Stimulated activated CD8-positive, alpha-beta memory T cell treated with anti-CD3 and anti-CD28 coated beads, Interleukin-4, amount 100 ng/mL, for 24 hours (primary cell): ENCODE measurements at places on chromosomes 11 and 22.

GRCh38 chr11:75689863-75690609 is 21.2 kb upstream of the MAP6 start:
- no peak for DNase-seq

GRCh38 chr11:109998921-109999320 is 94.3 kb upstream of the ZC3H12C start:
- no peak for DNase-seq

GRCh38 chr11:1771700-1772099 is 8.0 kb upstream of the CTSD start:
- no peak for DNase-seq

- no peak for DNase-seq
Measured at GRCh38 chr22:45704648-45705047, 33.0 kb downstream of the ATXN10 start.

GRCh38 chr11:95104121-95104830 is 14.6 kb downstream of the ENDOD1 start:
- DNase-seq = no peak

- no peak for DNase-seq
Measured at GRCh38 chr22:48432781-48433518, 1394.7 kb downstream of the BRD1 start.

DNA sequence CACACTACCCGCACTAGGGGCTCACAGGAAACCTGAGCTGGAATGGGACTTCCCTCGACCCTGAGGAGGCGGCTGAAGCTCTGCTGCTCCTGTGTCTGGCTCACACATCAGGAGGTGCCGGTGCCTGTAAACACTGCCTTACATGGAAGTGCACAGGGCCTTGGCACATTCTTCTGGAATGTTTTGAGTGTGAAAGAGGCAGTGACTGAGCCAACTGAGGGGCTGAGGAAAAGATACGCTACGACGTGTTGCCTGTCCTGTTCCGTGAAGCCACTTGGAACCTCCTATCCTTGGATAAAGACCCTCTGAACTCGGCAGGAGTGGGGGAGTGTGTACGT is 10.5 kb downstream of the TXN2 start:
- no peak for DNase-seq

DNA sequence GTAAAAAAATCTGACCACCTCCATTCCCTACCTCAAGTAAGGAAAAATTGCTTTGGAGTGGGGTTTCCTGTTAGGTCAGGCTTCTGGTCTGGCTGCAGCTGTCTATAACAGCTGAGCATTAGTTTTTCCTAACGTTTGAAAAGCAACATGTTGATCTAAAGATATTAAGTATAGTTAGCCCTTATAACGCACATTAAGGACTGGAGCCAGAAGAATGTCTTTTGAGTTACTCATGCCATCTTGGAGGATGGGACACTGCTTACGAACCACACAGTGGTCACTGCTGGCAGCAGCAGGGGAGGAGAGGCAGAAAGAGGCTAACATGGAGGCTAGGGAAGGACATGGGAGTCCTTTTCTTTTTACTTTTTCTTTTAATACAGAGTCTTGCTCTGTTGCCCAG is 44.1 kb upstream of the GDPD4 start:
- no peak for DNase-seq

DNA sequence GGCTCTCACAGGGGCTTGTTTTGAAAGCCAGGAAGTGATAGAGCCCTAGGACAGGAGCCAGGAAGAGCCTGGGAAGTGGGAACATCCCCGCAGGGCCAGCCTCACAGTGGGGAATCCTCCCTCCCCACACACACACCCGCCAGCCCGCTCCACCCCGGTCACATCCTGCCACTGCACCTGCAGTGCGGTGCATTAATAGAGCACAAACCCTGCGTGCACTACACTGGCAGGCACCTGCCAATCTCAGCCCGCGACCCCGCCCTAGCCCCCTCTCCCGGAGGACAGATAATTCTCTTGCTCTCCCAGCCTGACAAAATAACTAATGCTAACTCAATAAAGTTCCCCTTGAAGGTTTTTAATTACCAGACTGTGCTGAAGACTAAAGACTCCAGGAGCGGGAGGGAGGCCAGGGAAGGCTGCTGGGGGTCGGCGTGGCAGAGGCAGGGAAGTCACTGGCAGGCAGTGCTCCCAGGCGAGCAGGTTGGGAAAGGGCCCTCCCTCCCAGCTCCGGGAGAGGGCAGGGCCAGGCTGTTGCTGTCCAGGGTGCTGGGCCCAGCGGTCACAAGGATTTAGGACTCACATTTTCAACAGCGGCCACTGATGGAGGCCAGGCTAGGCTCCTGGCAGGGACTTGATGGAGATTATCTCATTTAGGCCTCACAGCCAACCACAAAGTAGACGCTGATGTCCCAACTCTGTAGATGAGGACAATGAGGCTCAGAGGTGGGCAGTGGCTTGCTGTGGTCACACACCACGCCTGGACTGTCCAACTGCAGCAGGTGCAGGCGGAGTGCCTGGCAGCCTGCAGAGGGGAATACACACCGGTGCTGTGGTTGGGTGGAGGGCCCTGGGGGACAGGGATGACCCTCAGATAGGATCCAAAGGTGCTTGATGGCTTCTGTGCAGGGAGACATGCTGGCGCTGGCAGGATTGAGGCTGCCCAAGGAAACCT is 23.9 kb upstream of the TCF20 start:
- DNase-seq = no peak

- DNase-seq = no peak
Measured at GRCh38 chr11:67641338-67642172, 2.0 kb upstream of the TBX10 start.

GRCh38 chr22:36433318-36434231 is 45.8 kb upstream of the MYH9 start:
- no peak for DNase-seq

- DNase-seq = no peak
Measured at GRCh38 chr11:66564538-66564937, 3.9 kb downstream of the CTSF start.

DNA sequence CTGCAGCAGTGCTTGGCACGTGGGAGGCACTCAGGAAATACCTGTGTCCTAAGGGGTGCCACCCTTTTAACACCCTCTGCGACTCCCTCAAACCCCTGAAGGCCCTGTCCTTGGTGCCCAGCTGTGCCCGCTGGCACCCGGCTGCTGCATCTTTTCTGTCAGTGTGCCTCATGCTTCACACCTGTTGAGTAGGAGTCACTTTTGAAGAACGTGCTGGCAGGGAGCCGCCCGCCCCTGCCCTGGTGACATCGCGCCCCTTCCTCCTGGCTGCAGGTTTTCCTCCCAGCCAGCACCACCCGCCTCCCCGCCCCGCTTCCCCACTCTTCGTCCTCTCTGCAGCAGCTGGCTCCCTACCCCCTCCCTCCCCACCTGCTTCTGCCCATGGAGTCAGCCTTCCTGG is 17.8 kb downstream of the FRMD8 start:
- DNase-seq = no peak

- peak; percentile 35 for DNase-seq
Measured at GRCh38 chr22:20013382-20013871, 3.2 kb downstream of the ARVCF start.

- no peak for DNase-seq
Measured at GRCh38 chr22:25113316-25113721, 86.3 kb upstream of the CRYBB3 start.

GRCh38 chr11:11252403-11252802 is 100.6 kb downstream of the CSNK2A3 start:
- DNase-seq = no peak

DNA sequence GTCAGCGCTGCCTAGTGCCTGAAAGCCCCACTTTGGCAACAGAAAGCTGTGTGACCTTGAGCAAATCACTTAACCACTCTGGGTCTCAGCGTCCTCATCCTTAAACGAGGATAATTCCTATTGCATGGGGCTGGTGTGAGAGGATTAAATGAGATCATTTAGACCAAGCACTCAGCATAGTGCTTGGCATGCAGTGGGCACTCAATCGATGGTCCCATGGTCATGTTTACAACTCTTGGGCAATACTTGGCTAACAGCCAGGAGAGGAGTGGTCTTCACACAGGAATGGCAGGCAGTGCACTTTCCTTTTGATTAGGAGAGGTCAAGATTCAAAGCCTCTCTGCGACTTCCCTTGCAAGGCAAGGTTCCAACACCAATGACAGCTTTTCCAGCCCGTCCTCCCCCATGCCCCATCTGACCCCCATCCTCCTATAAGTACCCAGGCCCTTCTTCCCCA is 14.1 kb downstream of the TNKS1BP1 start:
- DNase-seq = no peak
